Activated CD4-positive, alpha-beta T cell treated with anti-CD3 and anti-CD28 coated beads, Interleukin-2, amount 10 ng/mL, durations not matched to agents 7 days and 5 days (primary cell): ENCODE measurements at places on chromosomes 16 and 17. TPM values are rescaled to one million over a fixed set of nuclear protein-coding genes. Genes with fewer than 3 reads are reported as not detected.

DNA sequence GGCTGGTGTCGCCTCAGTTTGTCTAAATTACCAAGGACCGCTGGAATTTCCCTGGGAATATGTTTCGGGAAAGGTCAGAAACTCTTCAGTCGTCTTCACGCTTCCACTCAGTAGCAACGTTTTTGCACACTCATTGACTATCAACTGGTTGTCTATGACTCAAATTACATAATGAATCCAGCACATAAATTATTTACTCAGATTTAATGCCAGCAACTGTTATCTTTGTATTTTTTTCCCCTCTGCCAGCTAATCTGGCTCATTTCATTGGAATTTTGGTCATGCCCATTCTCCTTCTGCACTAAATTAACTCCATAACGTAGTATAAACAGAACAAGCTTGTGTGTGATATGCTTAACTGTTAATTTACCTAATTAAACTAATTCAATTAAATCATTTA is 372.7 kb upstream of the ZFHX3 start:
- no peak for DNase-seq

The SEZ6 gene
- not detected for total RNA-seq

DNA sequence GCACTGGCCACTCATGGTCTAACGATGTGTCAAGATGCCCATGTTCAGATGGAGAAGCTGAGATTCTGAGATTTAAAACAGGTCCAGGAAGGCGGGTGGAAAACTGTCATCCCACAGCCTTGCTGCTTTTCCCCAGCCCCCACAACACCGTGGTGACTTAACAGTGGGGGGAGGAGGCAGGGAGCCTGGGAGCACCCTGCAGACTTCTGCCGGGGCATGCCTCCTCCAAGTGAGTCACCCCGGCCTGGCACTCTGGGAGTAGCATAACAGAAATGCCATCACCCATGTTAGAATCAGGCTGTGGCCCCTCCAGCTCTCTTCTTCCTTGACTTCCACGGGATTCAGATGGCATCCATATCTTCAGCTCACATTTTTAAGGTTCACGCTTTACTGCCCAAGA is 164.8 kb downstream of the CBLN1 start:
- DNase-seq, result no peak

- no peak for DNase-seq
Observed at GRCh38 chr17:45310380-45311324, 6.2 kb downstream of the MAP3K14 start.

DNA sequence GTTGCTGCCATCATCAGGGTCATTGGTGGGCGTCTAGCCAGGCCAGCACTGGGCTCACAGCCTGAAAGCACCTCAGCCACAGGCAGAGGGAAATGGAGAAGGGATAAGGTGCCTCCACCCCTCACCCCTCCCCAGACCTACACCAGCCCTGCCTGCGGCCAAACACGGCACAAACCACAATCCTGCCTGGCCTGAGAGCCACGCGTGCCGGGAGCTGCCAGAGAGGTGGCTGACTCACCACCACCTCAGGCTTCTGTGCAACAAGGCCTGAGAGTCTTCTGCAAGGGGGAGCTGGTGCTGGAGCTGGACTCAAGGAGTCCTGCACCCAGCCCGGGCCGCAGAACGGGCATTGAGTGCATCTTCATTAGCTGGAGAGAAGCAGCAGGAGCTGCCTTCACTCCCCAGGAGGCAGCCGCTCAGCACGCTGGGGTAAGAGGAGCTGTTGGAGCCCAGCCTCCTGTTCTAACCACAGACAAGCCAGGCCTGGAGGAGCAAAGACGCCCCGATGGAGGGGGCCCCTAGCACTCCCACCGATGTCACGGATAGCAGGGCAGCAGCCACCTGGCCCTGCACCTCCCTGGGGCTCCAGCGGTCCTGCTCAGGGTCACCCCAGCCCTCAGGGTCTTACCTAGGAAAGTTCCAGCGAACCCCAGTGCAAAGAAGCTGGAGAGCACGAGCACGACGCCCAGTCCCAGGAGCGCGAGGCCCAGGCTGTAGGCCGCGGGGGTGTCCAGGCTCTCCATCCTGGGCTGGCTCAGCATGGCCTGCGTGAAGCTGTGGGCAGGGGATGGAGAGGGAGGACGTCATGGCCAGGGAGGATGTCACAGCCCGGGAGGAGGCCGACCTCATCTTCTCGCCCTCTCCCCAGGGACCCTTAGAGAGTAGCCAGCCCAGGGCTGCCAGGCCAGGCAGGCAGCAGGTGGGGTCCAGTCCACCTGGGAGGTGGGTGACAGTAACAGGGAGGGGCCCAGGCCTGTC is 16.0 kb upstream of the RASD1 start:
- no peak for DNase-seq

The KRTAP4-9 gene
- not detected for total RNA-seq
